ENCODE measurements at places on chromosomes 3 and 15. TPM values are rescaled to one million over a fixed set of nuclear protein-coding genes. Genes with fewer than 3 reads are reported as not detected.

NAA80 gene
- total RNA-seq, result 3.6 TPM

GADL1 gene
- total RNA-seq, result not detected

CHRNA5 gene
- 6.2 TPM for total RNA-seq

CILP gene
- not detected for total RNA-seq

MAPKBP1 gene
- 18.5 TPM for total RNA-seq

NECTIN3 gene
- total RNA-seq, result 64.5 TPM

CHRFAM7A gene
- total RNA-seq, result 3.8 TPM

RLBP1 gene
- total RNA-seq, result not detected

FBXL22 gene
- 0.11 TPM for total RNA-seq

SHQ1 gene
- 19.3 TPM for total RNA-seq

CRBN gene
- total RNA-seq, result 53.8 TPM

HTR3E gene
- total RNA-seq, result not detected

HLTF gene
- 56.9 TPM for total RNA-seq

SAMMSON gene
- total RNA-seq, result not detected

SPTBN5 gene
- total RNA-seq, result 12.0 TPM

ZNF80 gene
- total RNA-seq, result not detected

C3orf70 gene
- total RNA-seq, result 0.42 TPM

BCHE gene
- under 0.01 TPM for total RNA-seq

SMCO1 gene
- total RNA-seq, result not detected

EHHADH gene
- total RNA-seq, result 3.2 TPM

SLC27A2 gene
- not detected for total RNA-seq

MUC20 gene
- not detected for total RNA-seq

RPS17 gene
- 1,725 TPM for total RNA-seq

OSTN gene
- not detected for total RNA-seq

CHCHD4 gene
- total RNA-seq, result 20.4 TPM
